Testis (tissue), 5 donors: ENCODE measurements at places on chromosomes 7 and 10. TPM values are rescaled to one million over a fixed set of nuclear protein-coding genes. Genes with fewer than 3 reads are reported as not detected.

OLAH gene
- 11.1 TPM for total RNA-seq

LIPF gene
- total RNA-seq = 0.81 TPM

TWIST1 gene
- 11.7 TPM for total RNA-seq

NKX1-2 gene
- total RNA-seq = 0.06 TPM

GRCh38 chr7:84735677-84736076, 451.2 kb downstream of the SEMA3D start:
- no peaks in the 10 kb centered on the region for H3K27me3 ChIP-seq
- H3K4me3 ChIP-seq = no peak overlapping the region
- H3K36me3 ChIP-seq = no peaks in the 10 kb centered on the region
- no peaks in the 10 kb centered on the region for H3K4me1 ChIP-seq

GRCh38 chr7:123715198-123715597, 33.6 kb downstream of the WASL start:
- H3K36me3 ChIP-seq = no peaks in the 10 kb centered on the region
- no peak overlapping the region for H3K4me3 ChIP-seq
- H3K27me3 ChIP-seq = no peaks in the 10 kb centered on the region
- no peak overlapping the region for H3K27ac ChIP-seq
- DNase-seq = no peak

GRCh38 chr10:73083221-73083620, 13.4 kb downstream of the P4HA1 start:
- no peak overlapping the region for H3K4me3 ChIP-seq
- H3K27ac ChIP-seq = no peak overlapping the region
- no peaks in the 10 kb centered on the region for H3K27me3 ChIP-seq
- H3K4me1 ChIP-seq = peaks cover 8% of the 10 kb centered on the region
- H3K36me3 ChIP-seq = no peaks in the 10 kb centered on the region
- DNase-seq = no peak

DNA sequence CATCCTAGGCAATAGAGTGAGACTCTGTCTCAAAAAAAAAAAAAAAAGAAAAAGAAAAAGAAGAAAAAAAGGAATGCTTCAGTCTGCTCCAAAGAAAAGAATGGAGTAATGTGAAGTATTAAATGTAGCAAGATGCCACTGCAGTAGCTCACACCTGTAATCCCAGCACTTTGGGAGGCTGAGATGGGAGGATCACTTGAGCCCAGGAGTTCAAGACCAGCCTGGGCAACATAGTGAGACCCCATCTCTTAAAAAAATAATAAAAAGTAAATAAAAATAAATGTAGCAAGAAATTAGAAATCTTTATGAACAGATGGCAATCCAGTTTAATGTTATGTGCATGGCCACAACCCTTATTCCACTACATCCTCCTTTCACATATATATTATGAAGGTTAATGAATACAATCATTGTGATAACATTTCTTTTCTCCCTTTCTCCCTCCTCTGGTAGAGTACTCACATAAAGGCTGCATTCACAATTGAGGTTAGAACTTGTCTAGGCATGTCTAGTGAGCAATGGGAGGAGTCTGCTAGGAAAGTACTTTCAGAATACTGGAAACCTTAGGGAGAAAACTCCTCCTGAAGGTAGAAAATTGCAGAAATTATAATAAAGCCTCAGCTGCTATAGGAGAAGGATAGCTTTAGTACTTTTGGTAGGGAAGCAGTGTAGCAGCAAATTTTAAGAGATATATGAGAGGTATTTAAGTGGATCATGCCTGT, 20.4 kb downstream of the KLLN start:
- no peak for DNase-seq
- no peaks in the 10 kb centered on the region for H3K4me1 ChIP-seq
- no peak overlapping the region for H3K4me3 ChIP-seq
- no peaks in the 10 kb centered on the region for H3K27me3 ChIP-seq
- no peaks in the 10 kb centered on the region for H3K36me3 ChIP-seq
